ENCODE measurements at places on chromosomes 11 and 22. TPM values are rescaled to one million over a fixed set of nuclear protein-coding genes. Genes with fewer than 3 reads are reported as not detected.
A peak's percentile ranks its signal among the peaks of the same experiment; 100 is the strongest.

DNA sequence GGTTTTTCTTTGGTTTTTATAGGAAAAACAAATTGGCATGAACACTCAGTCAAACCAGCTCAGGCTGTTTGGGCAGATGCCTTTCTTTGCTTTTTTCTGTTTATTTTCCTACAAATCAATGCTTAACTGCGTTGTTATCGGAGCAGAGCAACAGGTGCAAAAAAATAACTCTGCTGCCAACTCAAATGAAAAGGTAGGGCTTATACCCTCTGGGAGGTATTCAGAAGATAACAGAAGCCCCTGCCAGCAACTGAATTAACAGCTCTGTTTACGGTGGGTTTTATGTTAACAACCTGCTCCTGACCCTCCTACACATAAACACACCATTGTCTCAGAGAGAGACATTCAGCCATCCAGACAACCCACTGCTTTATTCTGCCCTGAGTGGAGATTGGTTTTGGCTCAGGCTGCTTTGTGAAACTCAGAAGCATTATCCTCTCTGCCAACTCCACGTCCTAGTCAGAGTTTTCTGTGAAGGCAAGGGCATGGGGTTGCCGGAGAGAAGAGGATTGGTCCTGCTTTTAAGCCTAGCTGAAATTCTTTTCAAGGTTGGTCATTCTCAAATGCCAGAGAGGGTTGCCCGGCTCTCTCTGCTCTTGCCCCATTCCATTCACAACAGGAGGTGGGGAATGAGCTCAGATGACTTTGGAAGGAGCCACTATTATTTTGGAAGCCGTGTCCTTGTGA lies 11.4 kb downstream of the EHF start:
- DNase-seq, result no peak

Gene TMEM45B
- 23.2 TPM for polyA plus RNA-seq

DNA sequence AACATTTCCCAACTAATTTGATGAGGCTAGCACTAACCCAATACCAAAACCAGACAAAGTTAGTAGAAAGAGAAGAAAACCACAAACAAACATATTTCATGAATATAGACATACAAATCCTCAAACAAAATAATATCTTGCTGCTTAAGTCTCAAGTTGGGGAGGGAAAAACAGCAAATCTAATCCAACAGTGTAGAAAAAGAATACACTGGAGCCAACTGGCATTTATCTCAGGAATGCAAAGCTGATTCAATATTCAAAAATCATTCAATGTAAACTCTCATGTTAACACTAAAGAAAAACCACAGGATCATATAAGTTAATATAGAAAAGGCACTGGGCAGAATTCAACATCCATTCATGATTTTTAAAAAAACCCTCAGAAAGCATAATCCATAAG lies 18.2 kb downstream of the GNB1L start:
- no peak for DNase-seq

- no peak for DNase-seq
Measured at GRCh38 chr22:41681616-41682015, 7.1 kb downstream of the SNU13 start.

Gene TBC1D22A
- polyA plus RNA-seq, result 15.9 TPM

GRCh38 chr11:33475993-33476392 lies 218.8 kb downstream of the HIPK3 start:
- peak; percentile 65 for DNase-seq

DNA sequence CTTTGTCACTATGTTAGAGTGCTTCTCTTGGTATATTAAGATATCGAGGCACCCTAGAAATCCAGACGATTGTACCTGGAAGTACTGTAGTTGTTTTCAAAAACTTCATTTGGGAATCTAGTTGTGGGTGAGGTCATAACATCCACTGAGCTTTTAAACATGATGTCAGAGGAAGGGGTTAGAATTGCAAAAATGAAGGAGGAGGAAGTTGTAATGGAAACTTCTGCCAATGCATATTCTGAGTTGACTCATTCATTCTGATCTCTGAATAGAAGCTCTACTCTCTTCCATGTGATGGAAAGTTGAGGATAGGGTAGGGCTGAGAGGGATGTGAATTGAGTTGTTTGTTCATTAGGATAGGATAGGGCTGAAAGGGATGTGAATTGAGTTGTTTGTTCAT lies 7.7 kb downstream of the CD44 start:
- DNase-seq, result no peak

DNA sequence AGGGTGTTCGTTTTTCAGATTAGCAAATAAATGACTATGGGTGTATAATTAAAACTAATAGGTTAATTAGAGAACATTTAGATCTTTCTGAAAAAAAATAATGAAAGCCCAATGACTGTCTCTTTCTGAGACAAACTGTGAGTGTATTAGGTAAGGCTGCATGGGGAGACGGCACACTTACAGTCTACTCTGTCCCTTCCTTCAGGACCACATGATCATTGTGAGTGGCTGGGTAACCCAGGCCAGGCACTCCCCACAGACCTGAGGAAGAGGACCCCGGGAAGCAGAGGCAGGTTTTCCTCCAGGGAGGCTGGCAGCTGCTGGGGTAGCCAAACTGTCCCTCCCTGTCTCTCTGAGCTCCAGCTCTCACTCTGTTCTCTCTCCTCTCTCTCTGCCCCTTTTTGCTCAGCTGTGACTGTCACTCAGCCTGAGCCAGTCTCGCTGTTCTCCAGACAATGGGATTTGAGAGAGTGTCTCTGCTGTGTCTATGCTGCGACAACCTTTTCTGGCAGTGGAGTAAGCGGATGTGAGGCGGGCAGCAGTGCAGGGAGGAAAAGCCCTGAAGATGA lies 83.1 kb upstream of the NCAM1 start:
- no peak for DNase-seq

Gene UBASH3B
- polyA plus RNA-seq, result 8.5 TPM

DNA sequence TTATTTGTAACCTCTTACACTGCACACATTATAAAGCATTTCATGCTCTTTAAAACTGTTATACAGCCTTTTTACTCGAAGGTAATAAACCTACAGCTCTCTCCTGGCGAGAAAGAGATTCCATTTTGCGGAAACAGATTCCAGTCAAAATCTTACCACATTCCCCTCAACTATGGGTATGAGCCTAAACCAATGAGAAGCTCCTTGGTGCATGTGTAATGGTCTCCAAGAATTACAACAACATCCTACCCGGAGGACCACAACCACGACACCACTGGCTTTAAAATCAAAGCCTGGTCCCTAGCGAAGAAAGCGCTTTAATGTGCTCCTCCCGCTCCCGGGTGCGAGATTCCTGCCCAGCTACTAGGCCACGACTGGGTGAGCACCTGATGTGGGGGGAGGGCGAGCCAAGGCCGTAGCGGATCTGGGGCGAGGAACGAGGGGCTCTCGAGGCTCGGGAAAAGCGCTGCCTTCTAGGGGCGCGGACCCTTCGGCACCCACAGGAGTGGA lies 821 bp downstream of the CELF1 start:
- no peak for DNase-seq

GRCh38 chr22:24142831-24143230 lies 38.5 kb upstream of the SUSD2 start:
- DNase-seq, result no peak

GRCh38 chr11:129457321-129457720 lies 81.7 kb downstream of the BARX2 start:
- DNase-seq, result no peak

GRCh38 chr22:25134028-25134427 lies 65.6 kb upstream of the CRYBB3 start:
- no peak for DNase-seq

DNA sequence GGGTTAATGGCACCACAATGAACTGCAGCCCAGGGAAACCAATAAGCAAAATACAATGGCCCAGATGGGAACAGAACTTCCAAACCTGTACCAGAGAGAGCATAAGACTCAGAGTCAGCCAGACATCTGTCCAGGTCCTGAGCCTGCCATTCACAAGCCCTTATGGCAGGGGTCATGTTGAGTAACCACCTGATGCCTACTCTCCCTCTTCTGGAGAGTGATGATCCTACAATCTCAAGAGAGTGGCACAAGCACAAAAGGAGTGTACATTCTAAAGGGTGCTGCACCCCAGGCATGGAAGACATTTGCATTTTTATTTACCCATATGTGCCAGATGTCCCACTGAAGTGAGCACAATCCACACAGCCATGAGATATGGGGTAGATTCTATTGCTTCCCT lies 10.6 kb downstream of the TENM4 start:
- no peak for DNase-seq

Gene OR52N4
- polyA plus RNA-seq, result not detected

Gene OR5AS1
- 0.04 TPM for polyA plus RNA-seq

Gene MS4A12
- not detected for polyA plus RNA-seq

DNA sequence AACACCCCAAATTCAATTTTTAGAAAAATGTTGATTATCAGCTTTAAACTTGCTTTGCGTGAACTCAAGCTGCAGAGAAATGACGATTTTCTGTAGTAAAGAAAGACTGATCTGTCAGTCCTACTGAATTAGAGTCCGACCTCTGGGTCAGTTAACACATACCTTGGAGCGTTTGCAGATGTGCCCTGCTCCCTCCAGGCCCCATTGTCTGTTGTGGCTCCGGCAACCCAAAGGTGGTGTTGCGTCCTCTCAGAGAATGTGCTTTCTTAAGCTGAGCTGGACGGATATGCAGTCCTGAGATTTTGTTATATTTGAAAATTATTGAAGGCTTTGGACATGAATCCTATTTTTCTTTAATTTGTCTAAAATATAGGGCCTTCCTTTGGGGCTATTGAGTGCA lies 31.5 kb upstream of the MYO18B start:
- DNase-seq, result no peak

DNA sequence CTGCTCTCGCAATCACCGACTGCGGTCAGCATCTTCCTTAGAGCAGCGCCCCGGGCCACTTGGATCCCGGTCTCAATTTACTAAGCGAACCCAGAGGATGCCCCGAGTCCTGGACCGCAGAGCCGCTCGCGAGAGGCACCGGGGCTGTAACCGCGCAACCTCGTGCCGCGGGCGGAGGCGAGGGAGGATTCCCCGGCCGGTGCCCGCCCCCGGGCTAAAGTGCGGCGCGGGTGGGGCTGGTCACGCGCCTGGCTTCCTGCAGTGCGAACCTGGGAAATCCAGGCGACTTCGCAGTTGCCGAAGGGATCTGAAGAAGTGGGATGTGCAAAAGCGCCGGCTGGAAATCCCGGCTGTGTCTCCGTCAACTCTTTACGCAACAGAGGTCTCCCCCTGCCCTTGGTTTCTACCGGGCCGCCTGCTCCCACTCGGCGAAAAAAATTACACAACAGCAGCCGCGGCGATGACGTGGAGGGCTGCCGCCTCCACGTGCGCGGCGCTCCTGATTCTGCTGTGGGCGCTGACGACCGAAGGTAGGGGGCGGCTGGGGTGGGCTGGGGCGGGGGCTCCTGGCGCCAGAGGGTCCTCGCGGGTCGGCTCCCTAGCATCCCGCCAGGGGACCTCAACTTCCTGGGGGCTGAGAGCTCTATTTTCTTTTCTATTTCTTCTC lies at the start of gene NCR3LG1:
Gene NCR3LG1 (plus strand): TSS at position 291 of the 667 bp plus-strand sequence. CDS start 170 bp downstream, at position 461.
- DNase-seq, result no peak

DNA sequence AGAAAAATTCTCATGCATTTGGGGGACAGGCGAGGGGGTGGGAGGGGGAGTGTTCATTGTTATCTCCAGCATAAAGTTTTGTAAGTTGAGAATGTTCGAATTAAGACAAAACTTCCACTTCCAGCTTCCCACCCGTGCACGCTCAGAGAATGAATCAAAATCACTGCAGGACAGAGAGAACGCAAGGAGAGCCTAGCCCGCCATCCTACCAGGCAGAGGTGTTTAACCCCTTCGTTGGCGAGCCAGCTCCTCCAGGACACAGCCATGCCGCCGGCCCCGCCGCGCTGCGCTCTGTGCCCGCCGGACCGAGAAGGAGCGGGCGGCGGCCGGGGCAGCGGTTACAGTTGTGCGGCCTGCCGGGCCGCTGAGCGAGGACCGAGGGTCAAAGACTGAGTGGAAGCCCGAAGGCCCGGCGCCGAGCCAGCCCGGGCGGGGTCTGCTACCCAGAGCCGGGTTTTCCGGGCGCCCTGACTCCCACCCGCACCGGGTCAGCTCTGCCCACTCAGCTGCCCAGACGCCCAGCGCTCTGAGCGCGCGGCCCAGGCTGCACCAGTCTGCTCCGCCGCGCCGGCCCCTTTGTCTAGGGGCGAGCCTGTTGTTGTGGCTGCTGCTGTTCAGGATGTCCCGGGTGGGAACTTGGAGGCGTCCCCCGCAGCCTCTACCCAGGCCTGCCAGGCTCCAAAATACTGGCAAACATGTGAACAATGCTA lies at the start of gene NOX4:
Gene NOX4 (minus strand): TSS at position 395 of the 710 bp plus-strand sequence. CDS start 129 bp downstream, at position 266.
- peak; percentile 57 for DNase-seq

Gene FGF19
- polyA plus RNA-seq, result 1.3 TPM

DNA sequence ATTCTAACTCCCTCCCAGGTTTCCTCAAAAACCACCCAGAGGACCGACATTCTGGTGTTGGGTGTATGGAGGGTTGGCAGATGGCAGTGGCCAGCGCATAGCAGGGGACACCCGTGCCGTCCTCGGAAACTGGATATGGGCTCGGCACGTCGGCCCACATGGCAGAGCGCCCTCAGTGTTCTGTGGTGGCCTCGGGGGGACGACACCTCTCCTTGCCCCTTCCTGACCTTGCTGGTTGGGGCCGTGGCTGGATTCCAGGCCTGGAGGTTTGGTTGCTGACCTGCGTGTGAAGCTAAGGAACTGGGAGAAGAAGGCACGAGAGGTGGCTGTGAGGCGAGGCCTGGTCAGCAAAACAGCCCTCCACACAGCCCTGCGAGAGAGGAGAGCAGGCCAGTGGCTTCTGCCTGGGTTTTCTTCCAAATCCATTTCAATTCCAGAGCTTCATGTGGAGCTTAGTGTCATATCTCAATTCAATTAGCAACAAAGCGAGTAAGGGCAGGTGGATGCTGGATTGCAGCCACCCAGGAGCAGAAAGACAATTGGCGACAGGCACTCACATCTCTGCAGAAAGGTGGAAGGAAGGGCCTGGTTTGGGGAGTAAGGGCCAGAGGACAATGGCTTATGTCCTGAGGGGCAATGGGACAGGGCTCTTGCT lies 478.4 kb downstream of the BRD1 start:
- DNase-seq, result no peak

Gene RIBC2
- 9.2 TPM for polyA plus RNA-seq

GRCh38 chr11:80383655-80384054 lies 942.8 kb upstream of the TENM4 start:
- no peak for DNase-seq

Gene TSGA10IP
- polyA plus RNA-seq, result not detected

DNA sequence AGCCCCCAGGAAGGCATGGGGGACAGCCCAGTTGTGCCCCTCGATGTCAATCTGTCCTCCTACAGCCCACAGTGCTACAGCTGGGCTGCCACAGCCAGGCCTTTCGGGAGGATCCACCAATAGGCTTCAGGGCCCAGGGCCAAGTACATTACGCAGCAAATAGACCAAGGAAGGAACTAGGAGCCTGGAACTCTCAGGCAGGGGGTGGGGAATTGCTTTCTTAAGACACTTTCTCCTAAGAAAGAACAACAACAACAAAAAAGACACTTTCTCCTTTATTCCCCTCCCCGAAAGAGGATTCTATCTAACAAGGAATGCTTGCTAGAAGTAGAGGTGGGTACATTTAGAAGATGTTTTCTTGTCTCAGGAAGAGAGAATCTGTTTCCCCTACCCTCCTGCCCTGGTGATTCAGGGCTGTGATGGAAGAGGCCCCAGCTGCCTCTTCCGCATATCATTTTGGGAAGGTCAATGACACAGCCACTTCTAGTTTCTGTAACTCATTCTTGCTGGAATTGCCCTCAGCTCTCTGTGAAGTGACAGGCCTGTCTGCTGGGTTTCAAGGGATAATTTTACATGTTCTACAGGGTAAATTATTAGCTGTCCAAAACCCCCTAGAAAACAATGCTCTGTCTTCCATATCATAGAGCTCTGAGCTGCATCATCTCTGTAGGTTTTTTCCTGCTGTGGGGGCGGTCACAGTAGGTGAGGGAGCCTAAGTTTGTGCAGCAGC lies 6.0 kb upstream of the MALAT1 start:
- DNase-seq, result peak; percentile 39

Gene FOLR1
- 57.0 TPM for polyA plus RNA-seq

- DNase-seq, result no peak
Measured at GRCh38 chr22:46390105-46390651, 54.7 kb downstream of the TRMU start.

GRCh38 chr11:72452495-72452894 lies 18.2 kb upstream of the CLPB start:
- DNase-seq, result no peak

Measured in right renal cortex interstitium (tissue), 3 donors.